ENCODE measurements at places on chromosomes 7 and 10.
A peak's percentile ranks its signal among the peaks of the same experiment; 100 is the strongest.

DNA sequence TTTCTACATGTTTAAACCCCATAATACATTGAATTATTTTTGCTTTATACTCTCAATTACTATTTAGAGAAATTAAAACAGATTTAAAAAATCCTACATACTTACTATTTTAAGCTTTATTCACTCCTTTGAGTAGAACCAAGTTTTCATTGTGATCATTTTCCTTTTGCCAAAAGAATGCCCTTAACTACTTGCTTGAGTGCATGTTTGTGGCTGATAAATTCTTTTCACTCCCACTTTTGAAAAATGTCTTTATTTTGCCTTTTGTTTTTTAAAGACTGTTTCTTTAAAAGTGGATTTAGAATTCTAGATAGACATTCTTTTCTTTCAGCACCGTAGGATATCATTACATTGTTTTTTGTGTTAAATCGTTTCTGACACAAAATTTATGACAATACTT, 22.3 kb upstream of the AGR3 start:
- DNase-seq: no peak

- no peak for DNase-seq
Observed at GRCh38 chr7:101223528-101223927, 5.6 kb downstream of the ZNHIT1 start.

- DNase-seq: no peak
Observed at GRCh38 chr10:49418328-49418727, 22.4 kb upstream of the DRGX start.

DNA sequence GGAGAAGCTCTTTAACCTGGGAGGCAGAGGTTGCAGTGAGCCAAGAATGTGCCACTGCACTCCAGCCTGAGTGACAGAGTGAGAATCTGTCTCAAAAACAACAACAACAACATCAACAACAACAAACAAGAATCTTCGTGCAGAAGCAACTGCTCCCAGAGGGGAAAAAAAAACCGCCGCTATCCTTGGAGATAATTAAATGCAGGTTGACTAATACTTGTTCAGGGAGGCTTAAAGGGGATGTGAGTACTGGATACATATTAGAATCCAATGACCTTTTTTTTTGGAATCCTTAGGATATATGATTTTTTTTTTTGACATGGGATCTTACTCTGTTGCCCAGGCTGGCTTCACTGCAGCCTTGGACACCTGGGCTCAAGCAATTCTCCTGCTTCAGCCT, 89.6 kb upstream of the FAM171A1 start:
- no peak for DNase-seq

DNA sequence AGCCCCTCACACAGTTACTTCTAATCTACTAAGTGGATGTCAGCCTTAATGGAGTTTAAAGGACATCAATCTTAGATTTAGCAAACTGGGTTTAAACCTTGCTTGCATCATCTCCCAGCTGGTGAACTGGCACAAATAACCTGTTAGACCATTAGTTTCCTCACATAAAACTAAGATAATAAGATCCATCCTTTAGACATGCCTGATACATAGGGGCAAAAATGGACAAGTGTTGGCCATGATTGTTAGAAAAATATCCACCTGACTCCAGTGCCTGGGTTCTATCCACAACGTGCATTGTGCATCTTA, 439.1 kb downstream of the TNS3 start:
- DNase-seq: no peak

GRCh38 chr7:22001345-22002004, 55.8 kb upstream of the CDCA7L start:
- peak; percentile 35 for DNase-seq

DNA sequence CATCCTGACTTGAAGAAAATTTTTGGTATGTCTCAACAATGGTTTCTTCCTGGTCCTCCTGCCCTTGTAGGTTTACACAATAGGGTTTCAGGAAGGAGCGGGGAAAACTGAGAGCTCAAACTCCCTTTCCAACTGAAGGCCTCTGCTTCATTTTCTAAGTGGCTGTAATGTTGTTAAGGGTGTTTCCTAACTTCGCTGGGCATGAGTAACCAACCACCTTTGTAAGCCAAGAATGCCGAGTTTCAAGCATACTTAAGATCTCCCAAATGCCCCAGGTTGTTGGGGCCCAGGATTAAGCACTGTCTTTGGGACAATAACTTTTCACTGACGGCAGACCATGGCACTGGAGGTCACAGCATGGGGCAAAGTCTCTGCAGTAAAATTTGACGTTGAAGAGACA, 33.6 kb upstream of the DRGX start:
- DNase-seq: no peak

- DNase-seq: no peak
Observed at GRCh38 chr7:84735011-84735410, 451.8 kb downstream of the SEMA3D start.

DNA sequence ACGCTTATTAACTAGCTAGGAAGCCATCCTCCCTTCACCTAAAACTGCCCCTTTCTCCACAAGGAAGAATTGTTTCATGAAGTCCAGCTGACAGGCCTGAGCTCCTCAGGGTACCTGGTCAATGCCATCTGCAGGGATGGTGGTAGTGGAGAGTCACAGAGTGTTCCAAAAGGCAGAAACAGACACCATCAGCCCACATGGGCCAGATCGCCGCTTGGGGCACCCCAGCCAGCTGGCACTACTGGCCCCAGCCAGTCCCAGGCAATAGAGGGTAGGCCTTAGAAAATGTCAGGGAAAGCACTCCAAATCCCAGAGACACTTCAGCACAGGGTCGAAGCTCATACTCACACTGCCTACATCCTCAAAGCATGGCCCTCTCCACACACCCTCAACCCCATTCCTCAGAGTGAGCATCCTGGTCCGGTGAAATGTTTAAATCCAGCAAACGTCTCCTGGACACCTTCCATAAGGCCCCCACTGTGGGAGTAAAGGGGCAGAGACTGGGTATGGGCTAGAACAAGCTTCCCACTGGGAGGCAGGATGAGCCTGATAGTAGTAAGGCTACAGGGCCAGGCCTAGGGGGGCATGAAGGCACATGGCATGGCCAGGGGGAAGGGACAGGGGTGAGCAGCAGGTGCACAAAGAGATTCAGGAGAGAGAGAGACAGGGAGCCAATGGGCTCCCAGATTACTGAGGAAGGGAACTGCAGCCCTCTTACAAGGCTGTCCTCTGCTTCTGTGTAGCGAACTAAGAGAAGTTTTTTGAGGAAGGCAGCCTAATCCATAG, 1.9 kb downstream of the LRRC20 start:
- DNase-seq: no peak
